ENCODE measurements at places on chromosomes 12 and 14. TPM values are rescaled to one million over a fixed set of nuclear protein-coding genes. Genes with fewer than 3 reads are reported as not detected.

DNA sequence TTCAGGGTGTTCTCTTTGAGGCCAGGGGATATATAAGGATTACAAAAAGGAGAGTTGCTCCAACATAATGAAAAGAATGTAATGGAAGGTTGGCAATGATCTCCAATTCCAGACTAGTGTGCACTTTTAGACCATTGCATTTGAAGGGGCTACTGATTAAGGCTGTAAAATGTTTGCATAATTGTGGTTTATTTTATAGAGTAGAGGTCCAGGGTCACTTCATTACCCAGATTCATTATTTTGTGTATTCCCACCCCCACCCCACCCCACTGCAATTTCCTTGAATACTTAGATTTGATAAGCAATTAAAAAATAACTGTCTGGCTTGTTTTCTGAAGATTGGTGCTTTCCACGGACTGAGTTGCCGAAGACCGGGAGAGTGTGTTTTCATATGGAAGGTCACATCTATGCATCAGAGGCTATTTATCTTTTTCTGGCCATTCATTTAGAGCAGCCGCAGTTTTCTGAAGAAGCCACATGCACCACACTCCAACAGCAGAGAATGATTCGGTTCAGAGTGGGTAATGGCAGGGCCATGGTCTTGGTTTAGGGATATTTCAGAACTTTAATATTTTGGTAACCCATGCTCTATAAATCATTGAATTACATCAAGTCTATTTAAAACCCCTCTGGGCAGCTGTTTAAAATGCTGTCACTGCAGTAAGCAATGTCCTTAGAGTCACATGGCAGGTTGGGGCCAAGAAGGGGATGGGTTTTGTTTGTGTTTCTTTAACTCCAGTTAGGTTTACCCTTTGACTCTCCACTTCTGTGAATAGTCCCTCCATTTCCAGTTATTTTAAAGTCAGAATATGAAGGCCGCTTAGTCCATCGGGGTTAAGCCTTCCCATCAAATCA, 94.6 kb downstream of the TMEM30B start:
- DNase-seq = no peak
- H3K36me3 ChIP-seq = no peaks in the 10 kb centered on the region
- H3K27me3 ChIP-seq = no peaks in the 10 kb centered on the region
- peaks cover 23% of the 10 kb centered on the region for H3K4me1 ChIP-seq
- no peak overlapping the region for H3K4me3 ChIP-seq

DNA sequence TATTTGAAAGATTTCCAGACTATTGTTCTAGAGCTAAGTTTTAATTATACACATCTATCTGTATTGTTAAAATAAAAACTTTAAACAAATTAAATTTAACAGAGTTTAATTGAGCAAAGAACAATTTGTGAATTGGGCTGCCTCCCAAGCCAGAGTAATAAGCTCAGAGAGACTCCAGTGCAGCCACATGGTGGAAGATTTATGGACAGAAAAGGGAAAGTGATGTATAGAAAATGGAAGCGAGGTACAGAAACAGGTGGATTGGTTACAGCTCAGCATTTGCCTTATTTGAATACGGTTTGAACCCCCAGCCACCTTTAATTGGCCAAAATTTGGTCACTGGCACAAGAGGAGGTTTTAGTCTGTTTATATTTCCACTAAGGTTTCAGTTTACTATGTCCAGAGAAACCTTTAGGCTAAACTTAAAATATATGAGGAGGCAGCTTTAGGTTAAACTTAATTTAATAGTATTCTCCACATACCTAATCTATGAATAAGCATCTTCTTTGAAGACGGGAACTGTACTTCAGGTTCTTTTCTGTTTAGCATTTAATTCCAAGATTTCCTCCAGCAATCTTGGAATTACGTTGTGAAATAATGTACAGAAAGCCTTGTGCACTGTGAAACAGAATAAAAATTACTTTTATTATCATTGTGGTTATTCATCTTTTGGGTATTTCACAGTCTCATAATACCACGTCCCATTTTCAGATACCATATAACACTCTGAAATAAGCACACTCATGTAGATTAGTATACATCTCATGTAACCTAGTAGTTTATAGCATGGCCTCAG, 19.4 kb downstream of the SRGAP1 start:
- no peaks in the 10 kb centered on the region for H3K27me3 ChIP-seq
- no peaks in the 10 kb centered on the region for H3K36me3 ChIP-seq
- peak overlapping the region; percentile 89 for H3K27ac ChIP-seq
- peak; percentile 56 for DNase-seq

DNA sequence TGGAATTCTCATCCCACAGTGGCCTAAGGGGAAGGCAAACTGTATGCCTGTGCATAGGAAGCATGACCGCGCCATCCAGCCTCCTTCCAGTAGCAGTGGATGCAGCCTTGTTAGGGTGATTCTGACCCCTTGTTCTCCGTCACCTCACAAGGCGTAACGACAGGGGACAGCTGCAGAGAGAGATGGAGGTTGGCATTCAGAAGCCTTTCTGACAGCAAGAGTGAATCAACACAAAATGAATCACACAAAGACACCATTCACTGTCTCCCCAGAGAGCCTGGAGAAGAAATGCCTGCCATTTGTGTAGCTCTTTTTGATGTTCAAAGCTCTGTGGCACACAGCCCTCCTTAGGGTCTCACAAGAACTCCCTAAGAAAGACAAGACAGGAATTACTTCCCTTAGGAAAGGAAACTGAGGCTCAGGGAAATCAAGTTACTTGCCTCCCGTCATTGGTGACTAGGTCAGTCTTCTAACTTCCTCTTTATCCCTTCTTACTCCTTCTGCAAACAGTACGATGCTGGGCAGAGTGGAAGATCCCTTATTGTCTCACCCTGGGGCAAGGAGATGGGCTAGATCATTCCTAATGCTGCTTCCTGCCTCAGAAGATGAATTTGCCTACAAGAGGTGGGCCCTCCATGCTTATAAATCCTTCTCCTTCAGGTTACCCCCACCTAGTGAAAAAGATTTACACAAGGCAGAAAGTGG, 280.9 kb downstream of the CACNA1C start:
- no peak for DNase-seq
- H3K4me1 ChIP-seq = peaks cover 36% of the 10 kb centered on the region
- no peak overlapping the region for H3K27ac ChIP-seq
- H3K36me3 ChIP-seq = no peaks in the 10 kb centered on the region
- H3K27me3 ChIP-seq = peaks cover 21% of the 10 kb centered on the region

GRCh38 chr14:106605548-106606448, 1079.4 kb downstream of the TMEM121 start:
- no peak overlapping the region for H3K4me3 ChIP-seq
- H3K27ac ChIP-seq = no peak overlapping the region

- H3K4me3 ChIP-seq = no peak overlapping the region
- no peaks in the 10 kb centered on the region for H3K27me3 ChIP-seq
- no peaks in the 10 kb centered on the region for H3K36me3 ChIP-seq
- no peak for DNase-seq
Measured at GRCh38 chr12:54160769-54161480, 27.9 kb downstream of the SMUG1 start.

RD3L gene
- total RNA-seq = not detected

MAP4K5 gene
- 120 TPM for total RNA-seq

RNASE3 gene
- not detected for total RNA-seq

LRFN5 gene
- not detected for total RNA-seq

CLEC1A gene
- not detected for total RNA-seq

- no peaks in the 10 kb centered on the region for H3K27me3 ChIP-seq
- H3K4me3 ChIP-seq = no peak overlapping the region
- no peaks in the 10 kb centered on the region for H3K36me3 ChIP-seq
- no peak overlapping the region for H3K27ac ChIP-seq
- DNase-seq = peak; percentile 15
Measured at GRCh38 chr12:31585271-31585670, 5.7 kb downstream of the DENND5B start.

DNA sequence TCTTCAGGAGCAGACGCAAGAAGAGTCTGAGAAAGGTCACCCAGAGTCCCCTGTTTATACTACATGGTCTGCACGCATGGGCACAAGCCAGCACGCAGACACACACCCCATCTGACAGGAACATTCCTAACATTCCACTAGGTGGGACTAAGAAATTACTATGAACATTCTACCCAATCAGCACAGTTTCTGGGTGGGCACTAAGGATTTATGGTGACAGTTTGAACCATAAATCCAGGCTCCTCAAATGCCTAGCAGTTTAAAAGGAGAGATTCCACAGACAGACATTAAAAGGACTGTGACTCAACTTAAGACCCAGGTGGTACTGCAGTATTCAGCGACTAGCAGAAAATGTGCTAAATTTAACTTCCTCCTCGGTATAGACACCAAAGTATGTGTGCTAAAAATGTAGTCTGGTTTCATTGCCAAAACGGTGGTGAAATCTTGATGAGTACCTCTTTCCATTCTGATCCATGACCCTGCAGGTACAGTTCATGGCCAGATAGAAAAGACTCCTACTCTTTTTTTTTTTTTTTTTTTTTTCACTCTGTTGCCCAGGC, 16.2 kb downstream of the ABHD4 start:
- H3K27me3 ChIP-seq = no peaks in the 10 kb centered on the region
- DNase-seq = peak; percentile 97
- H3K36me3 ChIP-seq = peaks cover 16% of the 10 kb centered on the region
- peaks cover 25% of the 10 kb centered on the region for H3K4me1 ChIP-seq
- H3K4me3 ChIP-seq = no peak overlapping the region

DNA sequence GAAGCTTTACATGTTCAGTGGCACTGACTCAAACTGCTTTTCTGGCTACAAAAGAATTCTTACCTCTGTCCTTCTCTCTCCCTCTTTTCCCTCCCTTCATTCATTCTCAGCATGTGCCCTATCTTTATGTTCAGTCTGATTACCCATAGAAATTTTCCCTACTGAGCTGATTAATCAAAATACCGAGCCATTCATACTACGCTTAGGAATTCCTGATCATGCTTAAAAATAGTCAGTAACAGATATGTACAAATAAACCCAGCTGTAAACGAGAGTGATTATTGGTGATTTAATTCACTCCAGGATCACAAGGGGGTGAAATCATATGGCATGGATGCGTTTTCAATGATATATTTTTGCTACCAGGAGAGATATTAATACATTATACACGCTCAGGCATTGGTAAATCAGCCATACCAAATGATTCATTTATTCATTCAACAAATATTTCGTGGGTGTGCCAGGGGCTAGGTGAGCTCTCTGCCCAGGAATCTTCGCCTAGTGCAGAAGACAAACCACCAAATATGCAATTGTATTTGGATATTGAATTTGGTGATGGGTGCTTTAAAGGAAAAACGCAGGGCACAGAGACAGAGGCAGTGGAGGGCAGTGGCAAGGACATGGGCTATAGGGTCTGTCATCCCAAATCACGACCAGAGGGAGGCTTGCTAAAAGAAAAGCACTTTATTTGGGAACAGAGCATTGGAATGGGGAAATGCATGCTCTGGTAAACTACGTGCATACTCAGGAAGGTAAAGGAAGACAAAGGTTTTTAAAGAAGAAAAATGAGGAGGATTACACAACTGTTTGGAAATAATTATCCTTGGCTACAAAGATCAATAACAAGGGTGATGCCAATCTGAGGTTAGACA, 13.9 kb upstream of the VRK1 start:
- peaks cover 17% of the 10 kb centered on the region for H3K4me1 ChIP-seq
- no peaks in the 10 kb centered on the region for H3K36me3 ChIP-seq
- H3K4me3 ChIP-seq = peak overlapping the region; percentile 46
- DNase-seq = peak; percentile 83

HNF1A gene
- total RNA-seq = not detected

TSPAN8 gene
- total RNA-seq = 1.3 TPM

- H3K4me3 ChIP-seq = no peak overlapping the region
- no peaks in the 10 kb centered on the region for H3K4me1 ChIP-seq
- H3K36me3 ChIP-seq = no peaks in the 10 kb centered on the region
Measured at GRCh38 chr14:69226736-69227135, 33.2 kb upstream of the GALNT16 start.

DNA sequence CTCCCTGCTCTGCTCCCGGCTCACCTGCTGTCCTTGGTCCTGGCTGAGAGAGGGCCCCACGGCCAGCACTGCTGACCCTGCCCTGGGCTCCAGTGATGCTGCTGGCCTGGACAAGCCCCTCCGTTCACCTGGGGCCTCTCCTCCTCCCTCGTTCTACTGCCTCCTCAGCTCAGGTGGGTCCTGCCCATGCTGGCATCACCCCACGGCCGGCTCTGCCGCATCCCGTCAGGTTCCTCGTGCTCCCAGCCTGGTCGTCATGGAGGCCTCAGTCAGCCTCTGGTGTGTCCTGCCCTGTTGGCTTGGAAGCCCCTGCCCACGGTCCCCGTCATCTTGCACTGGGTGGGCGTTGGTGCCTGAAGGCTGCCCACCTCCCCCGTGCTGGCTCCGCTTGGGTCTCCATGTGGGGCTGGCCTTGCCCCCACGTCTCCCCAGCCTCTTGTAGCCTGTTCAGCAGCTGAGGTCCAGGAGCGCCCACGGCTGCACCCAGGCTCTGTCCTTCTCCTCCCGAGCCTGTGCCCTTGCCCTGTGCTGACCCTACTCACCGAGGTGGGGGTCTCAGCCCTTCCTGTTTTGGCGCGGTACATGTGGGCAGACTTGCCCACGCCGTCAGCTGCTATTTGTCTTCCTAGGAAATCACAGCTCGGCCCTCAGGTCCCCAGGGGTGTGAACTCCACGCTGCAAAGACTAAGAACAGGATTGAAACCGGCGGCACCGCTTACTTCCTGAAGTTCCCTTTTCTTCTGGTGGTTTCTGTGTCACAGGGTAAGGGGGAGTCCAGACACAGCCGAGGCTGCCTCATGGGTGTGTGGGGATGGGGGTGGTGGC, 121.6 kb downstream of the TMEM121 start:
- H3K36me3 ChIP-seq = no peaks in the 10 kb centered on the region
- no peak overlapping the region for H3K27ac ChIP-seq
- no peaks in the 10 kb centered on the region for H3K4me1 ChIP-seq
- no peaks in the 10 kb centered on the region for H3K27me3 ChIP-seq

VASH1 gene
- total RNA-seq = 1.8 TPM

EPS8 gene
- 37.8 TPM for total RNA-seq

AKAP5 gene
- 0.58 TPM for total RNA-seq

- DNase-seq = no peak
- H3K4me1 ChIP-seq = no peaks in the 10 kb centered on the region
- no peak overlapping the region for H3K27ac ChIP-seq
- no peaks in the 10 kb centered on the region for H3K27me3 ChIP-seq
- no peaks in the 10 kb centered on the region for H3K36me3 ChIP-seq
Measured at GRCh38 chr14:82445810-82446570, 912.3 kb upstream of the SEL1L start.
